ENCODE measurements at places on chromosomes 7 and 10. TPM values are rescaled to one million over a fixed set of nuclear protein-coding genes. Genes with fewer than 3 reads are reported as not detected.

DNA sequence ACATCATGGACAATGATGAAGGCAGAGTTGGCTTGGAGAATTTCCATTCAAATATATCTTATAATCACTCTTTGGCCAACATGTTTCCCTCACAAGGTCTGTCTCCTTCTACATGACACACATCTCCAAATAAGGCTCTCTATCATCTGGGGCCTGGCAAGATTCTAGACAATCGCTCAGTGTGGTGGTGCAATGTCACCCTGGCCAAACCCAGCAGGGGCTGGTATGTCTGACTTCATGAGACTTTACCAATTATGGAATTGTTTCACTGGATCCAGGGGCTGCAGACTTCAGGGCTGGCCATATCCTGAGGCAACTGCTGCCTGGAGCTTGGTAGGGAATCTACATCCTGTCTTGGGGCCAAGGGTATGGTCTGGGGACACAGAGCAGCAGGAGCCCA lies 319.0 kb downstream of the PLXNA4 start:
- DNase-seq = no peak

DNA sequence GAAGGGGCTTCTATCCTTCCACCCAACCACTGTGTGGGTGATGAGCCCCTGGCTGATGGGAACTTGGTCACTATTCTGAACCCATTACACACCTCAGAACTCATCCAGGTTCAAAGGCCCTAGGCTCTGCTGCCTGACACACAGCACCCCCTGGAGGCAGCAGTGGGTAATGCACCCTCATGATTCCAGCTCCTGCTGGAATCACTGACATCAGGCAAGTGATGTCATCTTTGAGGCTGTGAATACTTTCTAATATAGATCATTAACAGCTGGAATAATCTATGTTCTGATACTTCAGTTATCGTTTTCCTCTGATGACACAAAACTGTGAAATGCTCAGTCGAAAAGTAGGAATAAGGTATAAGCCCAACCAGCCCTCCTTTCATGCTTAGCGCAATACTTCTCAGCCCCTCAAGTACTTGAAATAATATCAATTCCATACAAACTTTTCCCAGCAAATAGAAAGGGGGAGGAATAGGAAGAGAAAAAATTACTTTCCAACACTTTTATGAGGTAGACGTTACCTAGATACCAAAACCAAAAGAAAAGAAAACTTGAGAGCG lies 7.5 kb upstream of the RBP3 start:
- DNase-seq = peak; percentile 92

The MMRN2 gene
- 2.7 TPM for total RNA-seq

- no peak for DNase-seq
Measured at GRCh38 chr10:99779335-99779734, 3.1 kb upstream of the ABCC2 start.

GRCh38 chr10:70849582-70850016 lies 33.9 kb downstream of the SGPL1 start:
- no peak for DNase-seq

The PYROXD2 gene
- 9.5 TPM for total RNA-seq

The ADK gene
- 20.1 TPM for total RNA-seq

The TMEM176A gene
- total RNA-seq = not detected

- no peak for DNase-seq
Measured at GRCh38 chr10:63919575-63920279, 398.5 kb downstream of the REEP3 start.

The ITIH2 gene
- not detected for total RNA-seq

The AIMP2 gene
- 90.9 TPM for total RNA-seq

GRCh38 chr7:116653646-116654045 lies 18.4 kb upstream of the MET start:
- no peak for DNase-seq

The HOXA6 gene
- total RNA-seq = not detected

DNA sequence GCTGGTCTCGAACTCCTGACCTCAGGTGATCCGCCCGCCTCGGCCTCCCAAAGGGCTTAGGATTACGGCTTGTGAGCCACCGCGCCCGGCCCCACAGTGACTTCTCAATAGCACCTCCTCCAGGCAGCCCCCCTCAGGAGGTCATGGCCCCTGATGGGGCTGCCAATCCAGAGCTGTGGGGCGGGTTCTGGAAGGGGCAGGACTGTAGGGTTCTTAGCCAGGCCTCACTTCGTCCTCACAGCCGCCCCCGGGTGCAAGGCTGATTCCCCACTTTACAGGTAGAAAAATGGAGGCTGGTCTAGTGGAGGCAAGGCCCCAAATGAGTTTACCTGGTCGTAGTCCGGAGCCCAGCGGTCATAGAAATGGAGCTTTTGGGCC lies 638 bp downstream of the METTL27 start:
- peak; percentile 87 for DNase-seq

DNA sequence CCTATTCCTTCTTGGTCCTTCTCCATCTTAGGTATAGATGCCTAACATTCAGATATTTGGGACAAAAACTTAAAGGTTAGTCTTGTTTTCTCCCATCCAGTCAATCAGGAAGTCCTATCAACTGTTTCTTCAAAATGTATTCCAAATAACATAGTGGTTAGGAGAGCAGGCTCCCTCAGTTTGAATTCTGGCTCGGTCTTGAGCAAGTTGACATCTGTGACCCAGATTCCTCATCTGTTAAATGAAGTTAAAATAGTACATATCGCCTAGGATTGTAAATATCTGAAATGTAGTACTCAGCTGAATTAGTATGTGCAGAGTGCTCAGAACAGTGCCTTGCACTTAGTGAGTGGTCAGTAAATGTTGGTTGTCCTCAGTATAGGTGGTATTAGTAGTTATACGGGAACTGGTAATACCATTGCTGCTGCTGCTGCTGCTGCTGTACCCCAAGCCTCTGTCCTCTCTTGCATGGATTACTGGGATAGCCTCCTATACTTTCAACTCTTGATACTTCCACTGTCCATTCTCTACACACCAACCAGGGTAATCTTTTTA lies 58.6 kb downstream of the RALA start:
- no peak for DNase-seq

The SLC39A12 gene
- total RNA-seq = not detected

The SPDYE16 gene
- not detected for total RNA-seq

The DMTF1 gene
- 74.4 TPM for total RNA-seq

- no peak for DNase-seq
Measured at GRCh38 chr7:148400101-148400500, 190.5 kb upstream of the C7orf33 start.

The INTS15 gene
- total RNA-seq = 30.7 TPM

Measured in H7 (cell line).